ENCODE measurements at places on chromosomes 5 and 9. TPM values are rescaled to one million over a fixed set of nuclear protein-coding genes. Genes with fewer than 3 reads are reported as not detected.

PCDHB7 gene
- total RNA-seq = not detected

LMX1B gene
- total RNA-seq = not detected

FIBCD1 gene
- not detected for total RNA-seq

P4HA2 gene
- 8.4 TPM for total RNA-seq

TMEM252 gene
- not detected for total RNA-seq

DNA sequence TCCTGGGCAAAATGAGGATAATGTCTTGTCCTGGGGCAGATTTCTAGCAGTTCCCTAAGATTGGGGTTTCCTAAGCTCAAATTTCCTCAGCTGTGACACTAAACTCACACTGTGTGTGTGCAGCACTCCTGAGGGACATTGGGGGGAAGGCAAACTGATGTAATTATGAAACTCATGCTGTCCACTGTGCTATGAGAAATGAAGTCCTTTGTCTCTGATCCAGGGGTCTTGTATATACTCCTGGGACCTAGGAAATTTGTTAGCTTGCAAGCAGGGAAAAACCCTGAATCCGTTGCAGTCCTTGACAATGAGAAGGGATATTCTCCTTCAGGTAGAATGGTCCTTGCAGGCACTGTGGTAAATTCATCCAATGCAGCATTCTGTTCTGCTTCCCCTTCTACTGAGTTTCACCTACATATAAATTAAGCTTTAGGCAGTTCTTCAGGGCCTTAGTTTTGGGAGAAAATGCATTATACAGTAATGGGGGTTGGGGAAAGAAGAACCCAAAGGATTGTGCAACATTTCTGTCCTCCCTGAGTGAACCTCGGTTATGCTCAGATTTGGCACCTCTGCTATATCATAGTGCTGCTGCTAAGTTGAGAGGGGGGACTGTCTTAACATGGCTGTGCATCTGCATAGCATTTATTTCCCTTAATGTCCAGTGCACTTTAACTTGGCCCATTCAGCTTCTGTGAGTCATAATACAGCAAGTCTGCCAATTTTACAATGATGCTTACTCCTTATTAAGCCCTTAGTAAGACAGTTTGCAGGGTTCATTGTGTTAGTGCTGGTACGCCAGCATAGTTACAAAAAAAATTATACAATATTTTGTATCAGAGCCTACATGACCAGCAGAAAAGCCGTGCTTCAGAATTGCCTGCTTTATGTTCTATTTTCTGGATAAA, 80.2 kb downstream of the PJA2 start:
- no peak for ATAC-seq

GRCh38 chr5:132294728-132295504, 722 bp downstream of the SLC22A4 start:
- ATAC-seq = peak; percentile 78

DNA sequence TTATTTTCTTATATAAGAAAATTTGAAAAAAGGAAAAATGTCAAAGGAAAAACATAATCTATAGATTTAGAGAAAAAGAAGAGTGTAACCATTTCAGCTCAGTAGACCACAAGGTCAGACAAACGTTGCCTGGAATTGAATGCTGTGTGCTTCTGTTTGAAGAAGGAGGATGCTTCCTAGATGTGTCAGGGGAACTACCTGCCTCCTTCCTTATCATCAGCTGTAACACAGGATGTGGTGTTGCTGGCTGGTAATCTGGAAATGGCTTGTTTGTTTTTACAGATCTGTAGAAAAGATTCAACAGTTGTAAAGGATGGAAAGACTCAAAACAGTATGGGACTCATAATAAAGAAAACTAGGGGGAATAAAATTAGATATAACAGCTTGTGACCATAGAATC, 160.7 kb upstream of the MEF2C start:
- no peak for ATAC-seq

GRCh38 chr5:124907098-124907644, 160.7 kb upstream of the ZNF608 start:
- no peak for ATAC-seq

DNA sequence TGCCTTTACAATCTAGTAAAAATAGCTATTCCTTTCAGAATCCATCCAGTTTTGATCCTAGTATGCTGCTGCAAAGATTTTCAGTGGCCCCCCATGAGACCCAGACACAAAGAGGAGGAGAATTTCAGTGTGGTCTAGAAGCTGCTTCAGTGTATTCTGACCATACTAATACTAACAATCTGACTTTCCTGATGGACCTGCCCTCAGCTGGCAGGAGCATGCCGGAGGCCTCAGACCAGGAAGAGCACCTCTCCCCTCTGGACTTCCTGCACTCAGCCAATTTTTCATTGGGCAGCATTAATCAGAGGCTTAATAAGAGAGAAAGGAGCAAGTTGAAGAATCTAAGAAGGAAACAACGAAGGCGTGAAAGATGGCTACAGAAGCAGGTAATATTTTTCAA, 48.5 kb downstream of the RNF180 start:
- ATAC-seq = no peak

GRCh38 chr5:33631786-33632185, 191.0 kb downstream of the TARS1 start:
- no peak for ATAC-seq
